Aortic smooth muscle cell (primary cell): ENCODE measurements at places on chromosomes 5 and 9. TPM values are rescaled to one million over a fixed set of nuclear protein-coding genes. Genes with fewer than 3 reads are reported as not detected.

Gene ARAP3
- total RNA-seq, result 3.0 and 3.9 TPM in 2 replicates

Gene SMIM33
- not detected in 2 replicates for total RNA-seq

Gene IFNA7
- not detected in 2 replicates for total RNA-seq

Gene PCDHB2
- 1.7 and 3.8 TPM in 2 replicates for total RNA-seq

Gene PDZD2
- total RNA-seq, result 0.19 and 1.1 TPM in 2 replicates

Gene OXCT1
- total RNA-seq, result 89.0 and 92.3 TPM in 2 replicates

Gene CBY3
- 0.12 TPM in 1 of 2 replicates, not detected in the other for total RNA-seq

Gene PCA3
- total RNA-seq, result 0.12 and 0.26 TPM in 2 replicates

Gene SOHLH1
- total RNA-seq, result not detected in 2 replicates

Gene TSLP
- 18.9 and 26.5 TPM in 2 replicates for total RNA-seq

Gene ARID3C
- total RNA-seq, result 0.31 TPM in 1 of 2 replicates, not detected in the other

Gene C5orf58
- 0.26 TPM in 1 of 2 replicates, not detected in the other for total RNA-seq

Gene PCDHGB5
- total RNA-seq, result 21.0 and 29.1 TPM in 2 replicates

Gene SLC4A9
- not detected in 2 replicates for total RNA-seq

Gene GMCL2
- not detected in 2 replicates for total RNA-seq

Gene FGD3
- not detected in 2 replicates for total RNA-seq

Gene GCNT4
- total RNA-seq, result 2.5 and 3.5 TPM in 2 replicates

Gene HAVCR2
- 0.26 and 0.56 TPM in 2 replicates for total RNA-seq

Gene PCDHB9
- 0.40 and 0.44 TPM in 2 replicates for total RNA-seq

Gene IL7R
- total RNA-seq, result 0.12 and 0.13 TPM in 2 replicates

Gene GRXCR2
- not detected in 2 replicates for total RNA-seq

Gene GRIN1
- 0.06 and 0.13 TPM in 2 replicates for total RNA-seq

Gene SPINK4
- not detected in 2 replicates for total RNA-seq

Gene MROH2B
- not detected in 2 replicates for total RNA-seq

Gene SLC28A3
- total RNA-seq, result under 0.01 TPM in 2 replicates

Gene OSTF1
- 76.1 and 81.9 TPM in 2 replicates for total RNA-seq

Gene FLT4
- 0.13 and 0.31 TPM in 2 replicates for total RNA-seq

Gene FGF10
- total RNA-seq, result 0.19 and 3.0 TPM in 2 replicates

Gene TAL2
- 0.26 TPM in 1 of 2 replicates, not detected in the other for total RNA-seq

Gene ELL2
- 28.0 and 44.0 TPM in 2 replicates for total RNA-seq

Gene LCN15
- not detected in 2 replicates for total RNA-seq

Gene ITK
- total RNA-seq, result not detected in 2 replicates

Gene SHC3
- total RNA-seq, result 9.2 and 16.4 TPM in 2 replicates

Gene DMGDH
- total RNA-seq, result 1.7 and 2.1 TPM in 2 replicates

Gene PCDHA8
- 0.06 TPM in 1 of 2 replicates, not detected in the other for total RNA-seq
